ENCODE measurements at places on chromosomes 11 and 22.

- DNase-seq = no peak
Observed at GRCh38 chr11:65786008-65786785, 666 bp upstream of the OVOL1 start.

DNA sequence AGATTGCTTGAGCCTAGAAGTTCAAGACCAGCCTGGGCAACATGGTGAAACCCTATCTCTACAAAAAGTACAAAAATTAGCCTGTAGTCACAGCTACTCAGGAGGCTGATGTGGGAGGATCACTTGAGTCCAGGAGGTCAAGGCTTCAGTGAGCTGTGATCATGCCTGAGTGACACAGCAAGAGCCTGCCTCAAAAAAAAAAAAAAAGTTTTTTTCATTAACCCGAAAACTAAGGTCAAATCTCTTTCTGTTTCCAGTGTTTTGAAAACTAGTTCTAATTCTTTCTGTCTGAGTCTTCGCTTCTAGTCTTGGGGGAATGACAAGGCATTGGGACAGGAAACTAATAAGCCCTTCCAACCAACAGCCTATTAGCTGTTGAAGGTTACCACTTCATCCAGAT, 57.6 kb downstream of the LIF start:
- no peak for DNase-seq

DNA sequence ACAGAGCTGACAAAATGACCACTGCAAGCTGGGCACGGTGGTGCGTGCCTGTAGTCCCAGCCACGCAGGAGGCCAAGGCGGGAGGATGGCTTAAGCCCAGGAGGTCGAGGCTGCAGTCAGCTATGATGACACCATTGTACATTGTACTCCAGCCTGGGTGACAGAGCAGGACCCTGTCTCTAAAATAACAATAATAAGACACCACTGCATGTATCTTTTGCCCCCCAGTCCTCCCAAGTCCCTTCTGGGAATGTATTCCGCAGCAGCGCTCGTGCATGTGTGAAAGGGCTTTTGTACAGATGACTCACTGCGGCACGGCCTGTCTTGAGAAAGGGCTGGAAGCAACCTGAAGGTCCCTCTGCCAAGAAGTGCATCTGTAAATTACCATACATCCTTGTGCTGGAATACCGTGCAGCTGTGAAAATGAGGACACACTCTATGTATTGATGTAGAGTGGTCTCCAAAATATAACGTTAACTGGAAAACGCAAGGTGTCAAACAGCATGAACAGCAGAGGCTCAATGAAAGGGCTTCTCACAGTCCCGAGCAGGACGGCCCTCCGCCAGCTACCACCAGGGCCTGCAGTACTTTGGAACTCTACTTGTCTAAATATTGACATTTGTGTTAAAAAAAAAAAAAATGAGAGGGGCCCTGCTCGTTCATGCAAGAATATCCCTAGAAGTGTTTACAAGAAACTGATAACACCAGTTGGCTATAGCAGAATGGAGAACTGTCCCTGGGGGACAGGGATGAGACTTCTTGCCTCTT, 9.0 kb upstream of the CDC42EP2 start:
- DNase-seq = peak; percentile 66

DNA sequence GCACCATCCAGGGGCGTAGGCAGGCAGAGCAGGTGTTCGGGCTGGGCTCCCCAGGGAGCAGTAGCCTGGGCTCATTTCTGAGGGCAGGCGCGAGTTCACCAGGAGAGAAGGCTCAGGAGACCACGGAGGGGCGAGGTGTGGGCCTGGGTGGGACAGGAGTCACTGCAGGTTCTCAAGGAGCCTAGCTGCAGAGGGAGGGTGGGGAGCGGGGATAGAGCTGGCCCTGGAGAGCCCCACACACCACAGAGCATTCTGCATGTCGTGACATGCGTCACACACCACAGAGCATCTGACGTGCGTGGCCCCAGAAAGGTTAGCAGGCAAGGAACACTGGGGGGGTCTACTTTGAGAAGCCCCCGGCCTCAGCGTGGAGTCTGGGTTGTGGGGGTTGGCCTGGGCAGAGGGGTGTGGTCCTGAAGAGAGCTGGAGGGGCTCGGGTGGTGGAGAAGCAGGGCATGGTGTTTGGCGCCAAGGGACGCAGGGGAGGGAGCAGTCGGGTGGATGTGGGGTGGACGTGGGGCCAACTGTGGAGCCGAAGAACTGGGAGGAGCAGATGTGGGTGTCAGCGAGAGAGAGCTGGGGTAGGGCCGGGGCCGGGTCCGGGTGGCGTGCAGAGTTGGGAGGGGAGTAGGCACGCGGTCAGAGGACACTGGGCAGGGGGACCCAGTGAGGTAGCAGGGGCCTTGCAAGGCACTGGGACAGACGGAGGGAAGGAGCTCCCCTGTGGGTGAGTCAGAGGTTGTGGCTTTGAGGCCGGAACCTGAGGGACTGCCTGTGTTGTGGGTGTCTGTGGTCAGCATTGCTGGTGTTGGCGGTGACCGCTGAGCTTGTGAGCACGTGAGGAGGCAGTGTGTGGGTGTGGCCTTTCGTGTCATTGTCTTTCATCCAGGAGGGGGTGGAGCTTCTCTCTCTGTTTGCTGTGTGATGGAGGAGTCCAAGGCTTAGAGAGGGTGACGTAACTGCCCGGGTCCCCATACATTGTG, 25.5 kb downstream of the CTTN start:
- DNase-seq = no peak

GRCh38 chr11:131094827-131095226, 178.5 kb upstream of the SNX19 start:
- DNase-seq = no peak

GRCh38 chr11:108559340-108559739, 34.2 kb downstream of the EXPH5 start:
- no peak for DNase-seq

DNA sequence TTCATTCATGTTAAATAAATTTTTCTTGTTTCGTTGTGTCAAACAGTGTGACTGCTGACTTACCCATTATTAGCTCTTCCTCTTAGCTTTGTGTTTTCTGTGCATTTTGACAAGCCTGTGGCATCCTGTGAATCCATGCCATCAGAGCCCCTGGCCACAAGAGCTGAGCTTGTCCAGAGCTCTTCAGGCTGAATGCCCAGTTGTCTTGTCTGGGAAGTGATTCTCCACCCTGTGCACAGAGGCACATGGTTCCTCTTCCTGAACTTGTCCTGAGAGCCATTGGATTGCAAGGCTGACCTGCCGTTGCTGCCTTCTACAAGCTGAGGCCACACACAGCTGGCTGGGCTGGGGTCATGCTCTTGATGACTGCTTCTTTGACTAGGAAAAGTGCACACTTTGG, 64.1 kb downstream of the PPP6R3 start:
- DNase-seq = peak; percentile 31

GRCh38 chr11:64089915-64090805, 54.4 kb downstream of the FLRT1 start:
- DNase-seq = no peak

GRCh38 chr22:41584881-41585280, 4.8 kb downstream of the PMM1 start:
- DNase-seq = no peak

GRCh38 chr11:110376711-110377324, 52.9 kb upstream of the FDX1 start:
- DNase-seq = peak; percentile 71

GRCh38 chr22:25777411-25777810, 35.4 kb downstream of the MYO18B start:
- no peak for DNase-seq

GRCh38 chr11:7251836-7252682, at the start of gene SYT9:
Gene SYT9, plus strand, starts transcription at chr11:7251904. Its CDS starts 283 bp downstream, at chr11:7252187.
- DNase-seq = peak; percentile 34

GRCh38 chr11:86153439-86153838, 84.6 kb upstream of the PICALM start:
- no peak for DNase-seq

DNA sequence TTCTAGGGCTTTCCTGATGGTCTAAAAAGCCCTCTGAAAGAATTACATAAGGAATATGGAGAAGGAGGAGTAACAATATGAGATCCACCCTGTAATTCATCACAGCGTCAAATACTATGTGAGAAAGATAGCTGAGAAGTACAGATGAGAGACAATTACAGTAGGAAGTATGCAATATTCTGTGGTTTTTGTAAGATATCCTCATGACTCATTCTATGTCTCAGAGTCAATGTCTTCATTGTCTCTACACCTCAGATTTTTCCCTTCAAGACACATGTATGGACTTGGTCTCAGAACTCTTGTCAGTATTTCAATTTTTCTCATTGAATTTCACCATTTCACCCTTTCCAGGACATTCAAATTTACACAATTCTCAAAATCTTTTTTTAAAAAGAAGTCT, 343.3 kb upstream of the CTSC start:
- DNase-seq = no peak

DNA sequence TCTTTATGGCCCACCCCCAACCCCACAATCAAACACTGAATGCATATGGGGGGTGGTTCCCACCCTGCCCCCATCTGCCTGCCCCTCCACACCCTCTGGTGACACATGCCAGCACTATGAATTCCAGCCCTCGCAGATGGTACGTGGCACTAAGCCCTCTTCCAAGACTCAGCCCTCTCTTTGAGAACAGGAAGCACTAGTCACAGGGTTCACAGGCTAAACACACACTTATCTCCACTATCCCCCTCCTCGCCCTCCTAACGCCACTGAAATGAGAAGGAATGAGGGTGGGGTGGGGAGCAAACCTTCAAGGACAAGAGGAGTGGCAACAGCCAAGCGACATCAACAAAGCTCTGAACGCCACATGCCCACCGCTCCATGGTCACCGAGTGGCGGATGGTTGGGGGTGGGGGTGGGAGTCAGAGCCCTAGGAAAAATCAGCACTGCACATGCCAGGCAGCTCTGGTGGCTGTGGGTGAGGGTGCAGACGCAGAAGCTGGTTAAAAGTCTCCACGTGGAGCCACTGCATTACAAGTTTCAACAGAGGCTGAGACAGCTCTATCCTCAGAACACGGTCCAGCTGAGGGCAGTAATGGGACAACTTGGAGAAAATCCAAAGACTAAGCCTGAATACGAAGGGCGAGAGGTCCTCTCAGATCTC, 33.6 kb downstream of the TMEM184B start:
- DNase-seq = no peak

DNA sequence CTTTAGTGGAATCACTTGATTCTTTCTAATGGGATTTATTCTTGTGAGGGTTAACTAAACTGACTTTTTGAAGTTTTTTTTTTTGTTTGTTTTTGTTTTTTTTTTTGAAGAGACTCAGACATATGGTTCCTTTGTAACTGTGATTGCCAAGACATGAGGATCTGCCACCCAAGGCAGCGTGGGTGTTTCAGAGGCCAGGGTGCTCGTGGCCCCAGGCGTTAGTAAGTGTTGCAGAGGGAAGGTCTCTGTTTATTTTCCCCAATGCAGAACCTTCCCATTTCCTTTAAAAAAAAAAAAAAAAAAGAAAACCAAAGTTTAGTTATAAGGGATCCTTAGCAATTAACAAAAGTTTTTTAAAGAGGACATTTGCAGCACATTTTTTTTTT, 94.8 kb downstream of the CTTN start:
- DNase-seq = no peak
